ENCODE measurements at places on chromosomes 1 and 21.

- no peak for DNase-seq
Observed at GRCh38 chr1:224198572-224198971, 15.5 kb downstream of the DEGS1 start.

- no peak for DNase-seq
Observed at GRCh38 chr1:65255035-65255655, 54.2 kb upstream of the DNAJC6 start.

GRCh38 chr1:224622831-224623230 lies 6.7 kb downstream of the CNIH3 start:
- DNase-seq, result no peak

GRCh38 chr21:39837861-39838359 lies 29.3 kb upstream of the PCP4 start:
- DNase-seq, result no peak

GRCh38 chr21:37300114-37300751 lies 33.1 kb upstream of the VPS26C start:
- no peak for DNase-seq

- no peak for DNase-seq
Observed at GRCh38 chr1:212491454-212491853, 58.7 kb downstream of the NENF start.

DNA sequence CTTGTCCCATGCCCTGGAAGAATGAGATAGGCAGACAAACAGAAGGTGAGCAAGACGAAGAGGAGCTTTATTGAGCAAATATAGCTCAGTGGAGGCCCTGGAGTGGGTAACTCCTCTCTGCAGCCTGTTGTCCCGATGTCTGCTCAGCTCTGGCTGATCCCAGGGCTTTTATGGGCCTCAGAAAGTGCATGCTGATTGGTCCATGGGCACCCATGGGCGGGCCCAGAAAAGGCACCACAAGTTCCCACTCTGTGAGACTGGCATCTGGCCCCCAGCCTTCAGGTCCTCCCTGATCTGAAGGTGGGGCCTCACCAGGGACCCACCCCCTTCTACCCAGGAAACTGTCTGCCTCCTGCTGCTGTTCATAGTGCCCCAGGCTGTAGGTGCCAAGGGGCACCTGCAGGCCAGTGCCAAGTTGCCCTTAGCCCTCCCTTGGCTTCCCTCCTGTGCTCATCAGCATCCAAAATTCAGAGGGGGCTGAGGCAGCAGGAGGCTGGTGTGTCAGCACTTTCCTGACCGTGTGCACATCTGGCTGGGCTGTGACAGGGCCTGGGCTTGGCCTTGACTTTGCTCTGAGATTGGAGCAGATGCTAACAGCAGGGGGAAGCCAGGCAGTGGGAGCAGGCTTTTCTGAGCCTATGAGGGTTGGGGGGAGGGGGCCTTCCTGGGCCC lies 35.4 kb downstream of the ACTL8 start:
- DNase-seq, result no peak

DNA sequence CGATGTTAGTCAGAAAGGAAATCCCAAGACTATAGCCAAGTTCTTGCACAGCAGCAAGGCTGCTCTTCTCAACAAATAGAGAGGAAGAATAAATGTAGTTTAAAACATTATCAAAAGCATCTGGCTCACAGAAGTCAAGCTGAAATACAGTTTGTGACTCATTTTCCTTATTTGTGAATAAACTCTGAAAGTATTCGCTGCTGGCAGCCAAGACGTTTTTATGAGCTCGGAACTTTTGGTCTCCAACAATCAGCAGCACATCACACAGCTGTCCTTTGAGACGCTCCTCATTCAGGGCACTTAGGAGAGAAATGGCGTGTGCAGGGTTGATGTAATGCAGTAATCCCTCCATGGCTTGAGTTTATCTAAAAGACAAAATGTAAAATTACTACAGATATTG lies 16.4 kb downstream of the ZBTB21 start:
- no peak for DNase-seq
